Urinary bladder (tissue), 4 donors: ENCODE measurements at places on chromosomes 6 and 20. TPM values are rescaled to one million over a fixed set of nuclear protein-coding genes. Genes with fewer than 3 reads are reported as not detected.

TRAPPC3L gene
- 0.42 TPM for total RNA-seq

MATN4 gene
- total RNA-seq, result 1.5 TPM

BPIFB4 gene
- total RNA-seq, result not detected

OPRL1 gene
- 1.1 TPM for total RNA-seq

LAMA2 gene
- total RNA-seq, result 190 TPM

TOX2 gene
- 1.6 TPM for total RNA-seq

SIRPB1 gene
- total RNA-seq, result 0.26 TPM

GDAP1L1 gene
- 0.90 TPM for total RNA-seq

RAET1L gene
- not detected for total RNA-seq

CLVS2 gene
- total RNA-seq, result 2.1 TPM

SLC44A4 gene
- 3.3 TPM for total RNA-seq

MEP1A gene
- total RNA-seq, result not detected

RIPOR3 gene
- total RNA-seq, result 8.2 TPM

PCMT1 gene
- 65.5 TPM for total RNA-seq

HLA-G gene
- not detected for total RNA-seq

SNRPB gene
- 52.0 TPM for total RNA-seq

ZSCAN31 gene
- total RNA-seq, result 21.5 TPM

MAP3K5 gene
- 19.4 TPM for total RNA-seq
